ENCODE measurements at places on chromosomes 4 and X. TPM values are rescaled to one million over a fixed set of nuclear protein-coding genes. Genes with fewer than 3 reads are reported as not detected.

Gene PDGFRA
- 184 TPM for polyA plus RNA-seq

DNA sequence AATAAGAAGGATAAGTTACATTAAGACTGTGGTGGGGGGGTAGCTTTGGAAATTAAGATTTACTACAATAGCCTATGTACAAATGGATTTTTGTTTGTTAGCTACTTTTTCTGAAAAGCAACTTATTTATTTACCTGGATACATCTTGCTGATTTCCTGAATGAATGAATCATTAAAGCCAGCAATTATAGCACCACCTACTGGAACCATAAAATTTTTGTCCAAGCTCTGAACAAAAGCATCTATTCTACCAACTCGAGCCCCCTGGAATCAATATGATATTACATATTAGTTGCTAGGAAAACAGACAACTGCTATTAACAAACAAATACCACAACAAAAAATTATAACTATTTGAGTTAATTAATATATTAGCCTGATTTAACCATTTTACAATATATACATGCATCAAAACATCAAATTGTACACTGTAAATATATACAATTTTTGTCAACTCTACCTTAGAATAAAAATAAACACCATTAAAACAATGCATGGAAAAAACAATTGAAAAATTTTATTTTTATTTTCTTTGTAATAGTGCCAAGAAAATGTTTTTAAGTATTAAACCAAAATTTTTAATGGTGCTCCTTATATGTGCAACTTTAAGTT lies 15.3 kb downstream of the SEPSECS start:
- DNase-seq: no peak

Gene DTHD1
- polyA plus RNA-seq: not detected

DNA sequence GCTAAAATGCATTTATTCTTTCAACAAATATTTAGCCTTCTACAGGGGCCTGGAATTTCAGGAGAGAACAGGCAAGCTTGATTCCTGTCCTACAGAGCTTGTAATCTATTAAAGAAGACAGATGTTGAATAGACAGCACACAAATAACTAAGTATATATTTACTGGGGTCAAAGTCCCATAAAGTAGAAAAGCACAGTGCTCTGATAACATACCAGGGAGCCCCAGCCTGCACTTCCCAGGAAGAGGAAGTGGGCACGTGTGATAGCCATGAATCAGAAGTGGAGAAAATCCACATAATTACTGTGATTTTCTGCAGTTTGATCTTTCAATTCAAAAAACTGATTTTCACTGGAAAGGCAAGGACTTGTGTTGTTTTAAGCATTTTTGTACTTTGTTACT lies 129.1 kb downstream of the EGF start:
- no peak for DNase-seq

- DNase-seq: no peak
These were observed 162.1 kb downstream of the CBR4 start for GRCh38 chr4:168847771-168848502.

Gene CFAP99
- polyA plus RNA-seq: 0.55 TPM

Gene SLITRK4
- 14.7 TPM for polyA plus RNA-seq

GRCh38 chr4:172830295-172830764 lies 338.3 kb upstream of the GALNT7 start:
- DNase-seq: no peak
